ENCODE measurements at places on chromosomes 5 and 9.

- no peak for DNase-seq
Observed at GRCh38 chr9:110938242-110938641, 100.0 kb downstream of the LPAR1 start.

DNA sequence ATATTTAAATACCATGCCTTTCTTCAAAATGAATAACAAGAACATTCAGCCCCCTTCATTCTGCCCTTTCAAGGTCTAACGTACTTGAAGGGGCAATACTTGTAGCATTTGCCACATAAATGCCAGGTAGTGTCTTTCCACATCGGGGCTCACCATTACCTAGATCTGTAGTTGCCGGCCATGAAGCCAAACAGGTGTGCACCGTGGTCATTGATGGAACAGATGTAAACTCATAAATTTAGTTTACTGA is 193.0 kb downstream of the CD180 start:
- no peak for DNase-seq

GRCh38 chr9:114238891-114239875 is 83.7 kb upstream of the ORM1 start:
- DNase-seq: no peak

GRCh38 chr5:18403941-18404438 is 769.7 kb downstream of the TAF11L14 start:
- DNase-seq: no peak

DNA sequence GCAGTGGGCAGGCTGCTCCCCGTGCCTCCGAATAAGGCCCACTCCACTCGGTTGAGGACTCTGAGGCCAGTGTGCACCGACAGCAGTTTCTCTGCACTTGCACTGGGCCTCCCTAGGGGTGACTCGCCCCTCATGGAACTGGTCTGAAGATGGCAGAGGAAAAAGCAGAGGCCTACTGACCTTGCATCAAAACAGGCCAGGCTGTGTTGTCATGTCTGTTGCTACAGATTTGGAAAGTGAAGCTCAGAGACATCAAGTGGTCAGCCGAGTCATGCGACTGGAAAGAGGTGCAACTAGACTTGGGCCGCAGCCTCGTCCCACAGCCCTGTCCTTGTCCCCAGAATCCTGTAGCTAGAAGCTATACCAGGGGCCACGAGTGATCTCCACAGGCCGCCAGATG is 78.3 kb downstream of the DCP2 start:
- DNase-seq: no peak
